ENCODE measurements at places on chromosomes 6 and 20.

- DNase-seq, result no peak
Observed at GRCh38 chr6:150702675-150703074, 103.0 kb downstream of the PLEKHG1 start.

DNA sequence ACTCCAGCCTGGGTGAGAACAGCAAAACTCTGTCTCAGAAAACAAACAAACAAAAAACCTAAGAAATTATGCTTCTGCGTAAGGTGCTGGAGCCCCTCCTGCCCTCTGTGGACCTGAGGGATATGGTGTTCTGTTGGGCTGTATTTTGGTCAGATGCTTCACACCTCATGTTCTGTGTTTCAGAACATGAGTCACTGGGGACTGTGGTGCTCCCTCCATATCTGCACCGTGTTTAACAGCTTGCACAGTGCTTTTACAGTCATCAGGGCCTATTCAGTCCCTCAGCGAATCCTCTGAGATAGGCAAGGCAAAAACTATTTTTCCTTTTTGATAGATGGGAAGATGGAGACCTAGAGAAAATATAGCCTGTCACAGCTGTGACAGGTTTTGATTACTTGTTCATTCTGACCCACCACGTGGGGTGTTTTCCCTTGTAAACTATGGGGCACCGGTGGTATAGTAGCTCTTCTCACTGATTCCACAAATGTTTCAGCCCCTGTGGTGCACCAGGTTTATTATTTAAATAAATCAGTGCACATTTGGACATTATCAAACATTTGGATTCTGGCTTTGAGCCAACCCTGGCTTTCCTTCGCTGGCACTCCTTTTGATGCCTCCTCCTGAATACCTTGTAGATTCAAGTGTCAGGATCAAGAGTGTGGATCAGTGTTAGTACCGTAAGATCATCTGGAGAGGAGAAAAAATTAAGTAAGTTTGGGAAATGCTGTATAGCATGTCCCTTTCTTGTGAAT, 9.6 kb downstream of the TTPAL start:
- no peak for DNase-seq

GRCh38 chr6:127816643-127817042, 84.2 kb downstream of the THEMIS start:
- no peak for DNase-seq

- DNase-seq, result no peak
Observed at GRCh38 chr20:60332523-60332922, 374.3 kb downstream of the CDH26 start.

DNA sequence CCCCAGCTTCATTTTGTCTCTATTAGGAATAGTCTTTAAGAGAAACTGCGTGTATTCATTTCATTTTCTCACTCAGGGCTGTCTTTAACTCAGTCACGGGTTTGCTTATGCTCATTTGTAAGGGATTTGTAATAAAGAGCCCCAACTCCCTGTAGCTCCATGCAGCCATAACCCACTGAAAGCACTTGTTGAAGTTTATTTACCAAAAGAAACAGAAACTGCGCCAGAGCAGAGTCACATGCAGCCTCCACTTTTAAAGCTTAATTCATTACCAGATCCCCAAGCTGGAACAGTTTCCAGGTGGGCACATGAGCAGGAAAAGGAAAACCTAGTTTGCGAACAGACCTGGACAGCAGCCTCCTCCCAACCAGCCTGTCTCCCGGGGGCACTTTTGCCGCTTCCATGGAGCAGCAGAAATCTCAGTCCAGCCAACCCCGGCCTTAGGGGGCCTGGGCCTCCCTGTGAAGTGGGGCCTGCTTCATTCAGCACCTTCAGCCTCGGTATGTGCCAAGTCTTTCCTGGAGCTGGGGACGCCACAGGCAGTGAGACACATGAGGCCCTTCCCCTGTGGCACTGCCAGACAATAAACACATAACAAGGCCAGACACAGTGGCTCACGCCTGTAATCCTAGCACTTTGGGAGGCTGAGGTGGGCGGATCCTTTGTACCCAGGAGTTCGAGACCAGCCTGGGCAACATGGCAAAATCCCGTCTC, 4.5 kb downstream of the BCAS4 start:
- DNase-seq, result no peak

GRCh38 chr6:72984981-72985665, 240.2 kb downstream of the KHDC1L start:
- no peak for DNase-seq

DNA sequence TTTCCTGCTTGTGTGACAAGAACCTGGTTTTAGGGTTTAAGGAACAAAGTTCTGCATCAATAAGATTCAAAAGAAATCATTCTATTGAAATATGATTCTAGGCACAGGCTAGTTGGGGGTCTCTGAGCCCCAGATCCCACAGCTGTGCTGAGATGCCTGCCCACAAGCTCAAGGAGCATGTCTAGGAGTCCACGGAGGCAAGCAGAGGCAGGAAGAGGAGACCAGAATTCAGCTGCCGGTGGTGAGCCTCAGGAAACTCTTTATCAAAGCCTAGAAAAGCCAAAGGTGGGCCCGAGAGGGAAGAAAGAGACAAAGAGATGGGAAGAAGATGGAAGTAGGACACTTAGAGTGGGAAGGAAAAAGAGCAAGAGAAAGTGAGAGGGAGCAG, 40.7 kb upstream of the DDR1 start:
- no peak for DNase-seq

DNA sequence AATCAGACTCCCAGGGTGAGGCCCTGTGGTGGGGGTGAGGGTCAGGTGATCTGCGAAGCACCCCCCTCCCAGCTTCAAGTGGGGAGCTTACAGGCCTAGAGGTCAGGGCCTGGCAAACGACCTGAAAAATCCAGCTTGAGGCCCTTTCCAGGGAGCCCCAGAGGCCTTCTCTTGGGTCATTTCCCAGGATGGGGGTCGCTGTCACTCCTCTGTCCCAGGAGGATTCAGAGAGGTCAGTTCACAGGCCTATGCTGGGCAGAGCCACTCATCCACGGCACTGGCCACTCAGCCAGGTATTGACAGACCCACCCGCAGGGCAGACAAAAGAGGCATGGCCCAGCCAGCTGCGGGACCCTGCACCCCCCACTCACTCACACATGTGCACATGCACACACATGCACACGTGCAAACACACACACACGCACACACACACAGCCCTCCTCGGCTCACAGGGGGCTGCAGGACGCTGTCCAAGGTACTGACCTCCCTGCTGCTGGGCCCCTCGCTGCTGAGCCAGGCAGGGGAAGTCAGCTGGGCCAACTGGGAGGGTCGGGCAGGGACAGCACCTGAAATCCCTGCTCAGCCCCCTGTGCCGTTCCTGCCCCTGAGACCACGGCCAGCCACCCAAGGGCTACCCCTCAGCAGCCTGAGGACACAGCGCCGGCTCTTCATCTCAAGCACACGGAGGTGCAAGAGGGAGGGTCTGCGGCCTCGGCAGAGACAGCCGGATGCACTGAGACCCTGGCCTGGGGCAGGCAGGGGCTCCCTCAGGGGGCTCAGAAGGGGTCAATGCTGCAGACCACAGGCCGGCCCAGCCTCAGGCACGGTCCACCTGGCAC, 113.8 kb downstream of the TAF4 start:
- no peak for DNase-seq

DNA sequence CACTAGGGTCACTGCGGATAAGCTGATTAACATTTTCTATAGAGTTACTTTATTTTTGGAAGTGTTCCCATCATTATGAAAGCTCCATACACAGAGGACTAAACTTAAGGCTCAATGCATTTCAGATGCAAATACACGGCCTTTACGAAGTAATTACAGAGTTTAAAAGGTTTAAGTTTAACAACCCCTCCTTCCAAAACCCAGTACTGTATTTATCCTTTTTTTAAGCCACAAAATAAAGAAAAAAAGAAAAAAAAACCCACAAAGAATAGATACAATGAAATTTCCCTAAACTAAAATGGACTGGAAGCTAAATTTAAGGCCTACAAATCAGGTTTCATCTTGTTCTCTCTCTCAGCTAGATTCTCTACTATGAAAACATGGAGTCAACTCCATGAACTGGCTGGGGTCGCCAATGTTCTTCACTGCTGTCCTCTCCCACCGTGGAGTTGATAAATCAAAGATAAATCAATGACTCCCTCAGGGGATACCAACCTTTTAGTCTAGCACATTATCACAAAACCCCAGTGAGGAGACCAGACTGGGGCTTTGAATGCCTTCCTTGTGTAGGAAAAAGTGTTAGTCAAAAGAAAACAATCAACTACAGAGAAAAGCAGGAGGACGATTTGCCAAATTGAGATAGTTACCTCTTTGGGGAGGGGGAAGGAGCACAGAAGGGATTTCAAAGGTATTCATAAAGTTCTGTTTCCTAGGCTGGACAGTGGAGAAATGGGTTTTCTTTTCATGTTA, 52.5 kb downstream of the TNFRSF21 start:
- no peak for DNase-seq

DNA sequence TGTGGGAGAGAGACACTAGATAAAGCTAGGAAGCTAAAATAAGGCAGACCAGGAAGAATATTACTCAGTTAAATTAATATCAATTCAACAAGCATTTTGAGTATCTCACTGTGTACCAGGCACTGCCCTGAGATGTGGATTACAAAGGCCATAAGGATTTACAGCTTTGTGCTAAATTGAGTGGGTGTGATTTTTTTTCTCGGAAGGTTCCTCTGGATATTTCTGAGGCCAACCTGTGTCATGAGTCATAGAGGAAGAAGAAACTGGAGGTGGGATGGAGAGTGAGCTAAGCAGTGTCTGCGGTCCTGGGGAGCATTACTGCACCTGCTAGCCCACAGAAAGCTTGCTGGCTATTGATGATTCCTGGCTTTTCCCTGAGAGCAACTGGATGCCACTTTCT, 135.2 kb downstream of the RFPL4B start:
- DNase-seq, result no peak
